Activated T-helper 1 cell treated with anti-CD3 and anti-CD28 coated beads, Interleukin-2, amount 50 U/mL, for 16 hours (primary cell): ENCODE measurements at places on chromosomes 7 and 10.

- DNase-seq = no peak
These were observed 87.8 kb downstream of the CFAP58 start for GRCh38 chr10:104441329-104442000.

DNA sequence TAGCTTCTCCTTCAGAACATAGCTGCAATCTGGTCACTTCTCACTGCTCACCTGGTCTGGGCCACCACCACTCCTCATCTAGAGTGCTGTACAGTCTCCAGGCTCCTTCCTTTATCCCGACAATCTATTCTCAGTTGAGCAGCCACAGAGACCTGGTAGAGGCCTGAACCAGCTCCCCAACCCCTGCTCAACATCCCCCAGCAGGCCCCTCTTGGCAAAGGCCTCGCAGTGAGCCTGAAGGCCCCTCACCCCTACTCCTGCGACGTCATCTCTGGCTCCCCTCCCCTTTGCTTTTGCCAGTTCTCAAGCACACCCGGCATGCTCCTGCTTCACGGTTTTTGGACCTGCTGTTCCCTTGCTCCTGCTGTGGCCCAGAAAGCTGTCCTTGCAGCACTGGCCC, 113.9 kb downstream of the ARHGAP22 start:
- no peak for DNase-seq

- no peak for DNase-seq
These were observed 119.5 kb downstream of the CPED1 start for GRCh38 chr7:121107923-121108498.

GRCh38 chr7:129886167-129886817, 66.5 kb downstream of the UBE2H start:
- DNase-seq = no peak

DNA sequence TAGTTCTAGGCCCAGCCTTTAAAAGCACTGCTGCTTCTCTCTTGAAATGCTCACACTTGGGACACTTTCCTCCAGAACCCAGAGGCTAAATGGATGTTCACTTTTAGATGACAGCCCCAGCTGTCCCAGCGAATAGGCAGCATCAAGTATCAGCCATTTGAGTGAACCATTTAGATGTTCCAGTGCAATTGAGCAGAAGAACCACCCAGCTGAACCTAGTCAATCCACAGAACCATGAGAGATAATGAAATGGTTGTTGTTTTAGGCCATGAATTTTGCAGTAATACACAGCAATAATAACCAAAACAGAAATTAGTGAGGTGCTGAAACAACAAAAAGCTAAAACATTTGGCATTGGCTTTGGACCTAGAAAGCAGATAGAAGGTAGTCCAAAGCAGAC, 273.9 kb downstream of the ETV1 start:
- no peak for DNase-seq

DNA sequence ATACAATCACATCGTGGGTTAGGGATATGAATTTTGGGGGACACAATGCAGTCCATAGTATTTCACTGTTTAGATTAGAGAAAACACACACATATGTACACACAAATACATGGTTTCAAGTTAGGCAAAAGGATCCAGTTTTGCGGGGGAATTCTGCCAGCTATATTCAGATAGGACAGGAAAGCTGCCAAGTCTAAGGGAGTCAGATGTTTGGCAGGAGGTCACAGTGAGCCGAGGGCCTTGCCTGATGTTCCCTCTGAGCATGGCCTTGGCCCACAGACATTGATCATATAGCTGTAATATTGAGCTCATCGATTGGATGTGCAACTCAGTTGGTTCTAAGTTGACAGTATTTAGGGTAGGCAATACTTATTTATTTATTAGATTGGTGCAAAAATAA, 122.8 kb downstream of the ADRA2A start:
- DNase-seq = no peak

- no peak for DNase-seq
These were observed 5.2 kb downstream of the CLIP2 start for GRCh38 chr7:74294191-74294998.

- no peak for DNase-seq
These were observed 11.4 kb downstream of the GIMAP6 start for GRCh38 chr7:150620617-150621371.

- DNase-seq = no peak
These were observed 473.5 kb upstream of the AKR1E2 start for GRCh38 chr10:4352414-4352961.

GRCh38 chr7:15851201-15851600, 164.7 kb upstream of the MEOX2 start:
- DNase-seq = no peak

DNA sequence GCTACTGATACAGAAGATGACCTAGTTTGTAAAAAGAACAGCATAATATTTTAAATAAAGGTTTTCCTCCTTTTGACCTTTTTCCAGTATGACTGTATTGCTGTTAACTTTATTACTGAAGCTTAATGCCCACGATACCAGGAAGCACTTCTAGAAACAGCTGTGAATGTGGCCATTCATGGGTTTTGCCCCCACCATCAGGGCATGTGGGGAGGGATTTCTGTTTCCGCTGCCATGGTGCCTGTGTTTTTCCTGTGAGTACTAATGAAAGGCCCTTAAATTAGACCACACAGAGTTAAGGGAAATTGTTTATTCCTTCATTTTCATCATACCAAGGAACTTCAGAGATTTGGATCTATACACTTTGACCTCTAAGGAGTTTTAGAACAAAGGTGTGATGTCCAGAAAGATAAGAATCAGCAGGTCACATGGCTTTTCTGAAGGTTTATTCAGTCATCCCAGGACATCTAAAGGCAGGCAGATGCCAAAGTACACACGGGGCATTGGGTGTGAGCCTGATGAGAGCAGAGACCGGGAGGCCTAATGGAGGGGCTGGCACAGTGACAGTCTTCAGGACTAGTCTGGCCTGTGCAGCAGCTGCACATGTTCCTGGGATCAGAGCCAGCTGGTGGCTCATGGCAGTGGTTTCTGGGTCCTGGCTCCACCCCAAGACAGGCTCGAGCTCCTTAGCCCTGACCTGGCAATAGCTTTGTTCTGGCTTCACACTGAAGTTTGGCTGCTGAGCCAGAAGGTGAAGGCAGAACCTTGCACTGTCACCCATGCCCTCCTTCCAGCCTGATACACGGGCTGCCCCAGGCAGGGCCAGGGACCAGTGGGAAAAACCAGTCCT, 190.9 kb downstream of the REEP3 start:
- no peak for DNase-seq

DNA sequence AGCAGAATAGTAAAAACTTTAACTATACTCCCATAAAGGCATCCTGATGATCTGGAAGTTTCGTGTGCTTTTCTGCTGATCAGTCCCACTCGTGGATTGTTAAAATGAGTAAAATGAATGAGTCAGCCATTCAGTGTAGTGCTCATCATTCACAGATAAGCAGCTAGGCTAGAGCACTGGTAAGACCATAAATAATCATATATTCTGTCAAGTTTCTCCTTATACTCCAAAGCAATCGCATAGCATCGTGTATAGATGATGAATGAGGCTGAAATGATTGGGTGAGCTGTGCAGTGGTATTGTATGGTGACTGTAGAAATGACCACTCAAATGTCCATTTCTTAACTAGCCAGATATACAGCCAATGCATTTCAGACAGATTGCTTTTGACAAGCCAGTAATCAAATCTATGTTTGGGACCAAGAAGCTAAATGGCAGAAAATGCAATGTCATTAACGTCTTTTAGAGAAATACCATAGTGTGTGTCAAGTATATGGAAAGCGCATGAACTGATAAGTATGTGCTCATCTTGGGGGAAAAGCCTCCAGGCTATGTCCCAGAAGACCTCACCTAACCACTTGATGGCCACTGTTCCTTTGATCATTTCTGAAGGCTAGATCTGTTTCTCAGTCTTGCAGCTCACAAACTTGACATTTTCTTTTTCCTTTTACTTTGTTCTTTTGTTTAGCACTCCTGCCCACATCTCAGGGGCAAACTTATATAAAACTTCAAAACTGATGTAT, 227.2 kb upstream of the FAM3C start:
- no peak for DNase-seq

DNA sequence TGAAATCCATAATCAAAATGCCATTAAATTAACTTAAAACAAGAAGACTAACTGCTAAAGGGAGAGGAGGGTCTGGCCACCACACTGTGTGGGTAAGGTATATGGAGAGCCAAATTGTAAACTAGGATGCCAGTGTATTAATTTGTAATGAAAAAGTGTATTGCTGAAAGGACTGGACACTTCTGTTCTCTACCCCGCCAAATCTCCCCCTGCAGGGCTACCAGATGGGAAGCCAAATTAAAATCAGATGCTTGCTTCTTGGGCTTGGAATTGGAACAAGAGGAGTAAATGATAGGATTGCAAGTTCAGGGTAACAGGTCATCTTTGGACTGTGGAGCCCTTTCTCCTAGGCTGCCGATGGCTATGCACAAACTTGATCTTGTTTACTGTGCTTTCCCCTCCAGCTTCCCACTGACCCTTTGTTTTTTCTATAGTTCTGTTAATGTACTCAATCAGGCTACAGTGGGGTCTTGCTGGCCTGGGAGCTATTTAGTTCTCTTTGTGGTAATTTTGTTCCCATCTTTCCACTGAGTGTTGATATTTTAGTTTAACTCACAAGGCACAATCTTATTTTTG, 932.1 kb upstream of the C7orf33 start:
- no peak for DNase-seq

GRCh38 chr7:41045556-41046123, 657.2 kb downstream of the INHBA start:
- DNase-seq = no peak

DNA sequence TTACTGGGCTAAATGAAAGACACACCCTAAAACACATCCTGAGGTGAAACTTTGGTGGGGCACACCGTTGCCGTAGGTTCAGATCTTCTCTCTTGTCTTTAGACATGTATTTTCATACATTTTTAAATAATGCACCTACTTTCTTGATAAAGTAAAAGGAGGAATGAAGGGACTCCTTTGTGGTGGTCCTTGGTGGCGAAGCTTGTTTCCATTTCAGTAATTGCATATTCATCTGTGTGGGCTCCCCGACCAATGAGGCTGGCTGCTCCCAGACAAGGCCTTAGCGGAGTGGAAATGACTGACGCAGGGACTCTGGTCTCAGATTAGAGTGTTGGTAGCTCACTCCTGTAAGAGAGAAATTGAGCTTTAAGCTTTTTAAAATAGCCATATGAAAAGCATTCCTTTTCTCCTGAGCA, 815 bp downstream of the CCSER2 start:
- peak; percentile 36 for DNase-seq

DNA sequence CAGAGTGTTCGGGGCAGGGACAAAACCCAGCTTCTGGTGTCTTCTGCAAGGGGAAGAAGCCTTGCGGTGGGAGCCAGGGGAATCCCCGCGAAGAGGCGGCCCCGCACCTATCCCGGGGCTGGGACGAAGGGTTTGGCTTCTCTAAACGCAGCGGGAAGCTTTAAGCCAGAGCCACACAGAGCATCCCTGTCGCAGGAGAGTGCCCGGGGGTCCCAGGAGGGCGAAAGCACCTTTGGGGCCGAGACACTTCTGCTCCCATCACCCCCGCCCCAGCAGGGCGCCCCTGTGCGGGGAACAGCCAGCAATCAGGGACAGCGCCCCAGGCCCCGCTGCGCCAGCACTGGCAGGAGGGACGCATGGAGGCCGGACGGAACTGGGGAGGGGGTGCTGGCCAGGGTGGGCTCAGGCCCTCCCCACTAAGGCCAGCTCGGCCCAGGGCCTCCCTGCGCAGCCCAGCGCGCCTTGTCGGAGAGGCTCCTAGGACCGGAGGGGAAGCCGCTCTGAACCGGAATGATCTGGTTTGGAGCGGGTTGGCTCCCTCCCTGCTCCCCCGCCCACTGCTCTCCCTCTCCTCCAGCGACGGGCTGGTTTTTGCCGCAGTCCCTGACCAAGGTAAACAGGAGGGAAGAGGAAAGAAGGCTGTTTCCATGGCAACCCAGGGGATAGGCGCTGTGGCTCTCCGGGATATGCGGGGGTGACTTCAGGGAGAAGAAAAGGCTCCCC, 63.9 kb downstream of the TMEM209 start:
- DNase-seq = no peak

- DNase-seq = no peak
These were observed 8.5 kb downstream of the LRRC18 start for GRCh38 chr10:48931188-48931587.

DNA sequence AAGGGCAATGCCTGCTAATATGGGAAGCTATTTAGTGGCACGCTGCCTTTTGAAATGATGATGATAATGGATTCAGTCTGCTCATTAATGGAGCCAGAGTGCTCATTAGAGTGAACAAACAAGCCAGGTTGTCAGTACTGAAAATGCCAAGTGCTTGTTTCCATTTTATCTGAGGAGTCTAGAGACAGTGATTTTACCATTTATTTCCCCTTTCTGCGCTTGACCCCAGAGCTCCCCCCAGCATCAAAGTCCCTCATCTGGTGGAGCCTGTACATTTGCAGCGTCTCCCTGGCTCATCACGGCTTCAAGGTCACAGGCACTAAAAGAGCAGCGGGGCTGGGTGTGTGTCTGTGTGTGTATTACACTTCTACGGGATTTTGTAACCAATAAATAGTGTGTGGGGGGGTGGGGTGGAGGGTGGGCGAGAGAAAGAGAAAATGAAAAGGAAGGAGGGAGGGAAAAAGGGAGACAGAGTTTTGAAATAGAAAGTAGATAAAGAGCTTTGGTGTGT, 553.8 kb downstream of the TFEC start:
- DNase-seq = no peak

DNA sequence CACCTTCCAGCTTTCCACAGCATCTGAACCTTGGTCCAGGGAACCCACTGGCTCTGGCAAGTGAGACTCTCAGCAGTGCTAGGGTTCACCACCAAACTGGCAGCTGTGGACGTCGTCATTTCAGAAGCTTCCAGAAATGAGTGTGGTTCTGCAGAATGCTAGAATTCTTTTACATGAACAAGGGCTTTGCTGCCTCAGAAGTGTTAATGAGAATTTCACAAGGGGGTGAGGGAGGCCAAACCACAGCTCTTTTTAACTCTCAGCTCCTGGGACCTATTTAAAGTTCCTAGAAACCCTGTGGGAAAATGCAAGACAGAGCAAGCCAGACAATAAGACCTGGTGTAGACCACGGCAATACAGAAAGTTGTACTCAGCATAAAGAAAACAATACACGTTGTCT, 129.3 kb upstream of the BET1 start:
- DNase-seq = no peak

DNA sequence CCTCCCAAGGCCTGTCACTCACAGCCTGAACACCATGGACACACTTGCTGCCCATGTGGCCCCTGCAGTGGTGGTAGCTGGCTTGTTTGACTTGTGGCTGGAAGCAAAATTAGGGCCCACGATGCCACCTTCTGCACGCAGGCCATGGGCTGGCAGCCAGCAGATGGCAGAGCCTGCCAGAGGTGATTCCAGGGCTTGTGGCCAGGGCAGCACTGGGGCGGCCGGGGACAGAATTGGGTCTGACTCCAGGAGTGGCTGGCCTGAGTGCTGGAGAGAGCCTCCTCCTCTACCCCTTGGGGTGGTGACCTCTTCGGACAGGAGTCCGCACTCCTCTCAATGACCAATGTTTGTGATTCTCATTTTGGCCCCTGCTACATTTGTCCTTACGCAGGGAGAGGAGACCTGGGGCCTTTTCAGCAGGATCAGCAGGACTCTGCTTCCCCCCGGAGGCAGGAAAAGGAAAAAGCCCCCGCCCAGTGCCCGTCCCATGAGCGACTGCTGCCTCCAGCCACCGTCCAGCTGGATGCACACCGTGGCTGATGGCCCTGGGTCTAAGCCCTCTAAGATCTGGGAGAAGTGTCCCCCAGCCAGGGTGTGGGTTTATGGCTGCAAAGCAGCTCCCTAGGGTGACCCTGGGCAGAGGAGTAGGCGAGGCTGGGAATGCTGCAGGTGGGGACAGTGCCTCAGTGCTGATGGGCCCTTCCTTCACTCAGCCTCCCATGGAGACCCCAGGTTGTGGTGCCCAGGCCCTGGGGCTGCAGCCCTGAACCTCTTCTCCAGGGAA, 26.5 kb downstream of the DNAJB12 start:
- no peak for DNase-seq
